Activated CD4-positive, alpha-beta T cell treated with anti-CD3 and anti-CD28 coated beads for 24 hours (primary cell): ENCODE measurements at places on chromosomes 6 and 20.

GRCh38 chr6:159639721-159640120, 53.3 kb downstream of the SOD2 start:
- no peak for DNase-seq

DNA sequence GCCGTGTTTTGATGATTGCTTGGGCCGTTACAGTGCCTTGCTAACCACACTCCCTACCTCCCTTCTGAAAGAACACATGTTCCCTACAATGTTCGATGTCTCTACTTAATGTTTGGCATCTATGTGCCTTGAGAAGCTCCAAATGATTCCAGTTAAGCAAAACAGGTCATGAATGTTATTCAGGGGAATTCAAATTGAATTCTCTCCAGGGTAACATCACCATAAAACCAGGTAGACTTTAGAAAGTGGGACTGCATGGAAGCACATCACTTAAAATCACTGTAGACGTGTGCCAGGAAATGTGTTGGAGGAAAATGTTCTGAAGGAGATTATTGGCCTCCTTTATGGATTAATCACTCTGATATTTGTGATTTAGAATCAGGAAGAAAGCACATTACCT, 128.1 kb downstream of the ADAT2 start:
- no peak for DNase-seq

- no peak for DNase-seq
Measured at GRCh38 chr20:37333848-37334318, 12.1 kb upstream of the SRC start.

DNA sequence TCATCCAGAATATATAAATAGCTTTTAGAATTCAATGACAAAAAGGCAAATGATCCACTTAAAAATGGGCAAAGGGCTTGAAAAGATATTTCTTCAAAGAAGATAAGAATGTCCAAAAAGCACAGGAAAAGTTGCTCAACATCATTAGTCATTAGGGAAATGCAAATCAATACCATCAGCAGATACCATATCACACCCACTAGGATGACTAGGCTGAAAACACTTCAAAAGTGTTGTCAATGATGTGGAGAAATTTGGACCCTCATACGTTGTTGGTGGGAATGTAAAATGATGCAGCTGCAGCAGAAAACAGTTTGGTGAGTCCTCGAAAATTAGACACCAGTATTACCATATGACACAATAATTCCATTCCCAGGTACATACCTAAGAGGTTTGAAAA, 303.6 kb upstream of the SLC35B3 start:
- DNase-seq = no peak

- DNase-seq = no peak
Measured at GRCh38 chr20:59825944-59826759, 107.3 kb downstream of the SYCP2 start.

GRCh38 chr6:169972101-169972651, 220.8 kb downstream of the ERMARD start:
- no peak for DNase-seq

- DNase-seq = no peak
Measured at GRCh38 chr6:130107710-130108109, 89.3 kb downstream of the L3MBTL3 start.

DNA sequence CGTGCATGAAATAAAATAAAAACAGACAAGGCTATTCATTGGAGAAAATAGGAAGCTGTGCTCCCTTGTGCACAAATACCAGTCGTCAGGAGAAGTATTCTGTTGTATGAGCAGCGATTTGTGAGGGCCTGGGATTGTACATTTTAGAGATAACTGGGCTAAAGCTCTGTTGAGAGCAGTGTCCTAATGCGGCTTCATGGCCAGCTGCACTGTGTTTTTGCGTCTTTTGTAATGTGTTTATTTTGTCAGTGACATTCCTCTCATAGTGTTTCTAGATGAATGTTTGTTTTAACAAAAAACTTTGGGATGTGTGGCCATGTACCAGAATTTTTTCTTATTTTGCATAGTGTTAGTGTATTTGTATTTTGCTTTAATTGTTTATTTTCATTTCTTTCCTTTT, 14.8 kb downstream of the ERMARD start:
- no peak for DNase-seq

DNA sequence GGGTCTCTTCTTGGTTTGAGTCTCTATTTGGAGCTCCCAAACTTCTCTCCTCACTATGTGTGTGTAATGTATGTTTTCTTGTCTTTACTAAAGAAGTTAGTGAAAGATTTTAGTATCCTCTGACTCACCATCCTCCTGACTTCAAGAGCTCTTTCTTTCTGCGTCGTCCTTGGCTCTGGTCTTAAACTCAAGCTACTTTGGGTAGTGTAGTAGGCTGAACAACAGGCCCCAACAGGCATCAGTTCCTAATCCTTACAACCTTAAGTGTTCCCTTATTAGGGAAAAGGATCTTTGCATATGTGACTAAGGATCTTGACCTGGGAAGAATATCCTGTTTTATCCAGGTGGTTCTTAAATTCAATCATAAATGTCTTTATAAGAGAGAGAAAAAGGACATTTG, 810.2 kb downstream of the MAFB start:
- no peak for DNase-seq

DNA sequence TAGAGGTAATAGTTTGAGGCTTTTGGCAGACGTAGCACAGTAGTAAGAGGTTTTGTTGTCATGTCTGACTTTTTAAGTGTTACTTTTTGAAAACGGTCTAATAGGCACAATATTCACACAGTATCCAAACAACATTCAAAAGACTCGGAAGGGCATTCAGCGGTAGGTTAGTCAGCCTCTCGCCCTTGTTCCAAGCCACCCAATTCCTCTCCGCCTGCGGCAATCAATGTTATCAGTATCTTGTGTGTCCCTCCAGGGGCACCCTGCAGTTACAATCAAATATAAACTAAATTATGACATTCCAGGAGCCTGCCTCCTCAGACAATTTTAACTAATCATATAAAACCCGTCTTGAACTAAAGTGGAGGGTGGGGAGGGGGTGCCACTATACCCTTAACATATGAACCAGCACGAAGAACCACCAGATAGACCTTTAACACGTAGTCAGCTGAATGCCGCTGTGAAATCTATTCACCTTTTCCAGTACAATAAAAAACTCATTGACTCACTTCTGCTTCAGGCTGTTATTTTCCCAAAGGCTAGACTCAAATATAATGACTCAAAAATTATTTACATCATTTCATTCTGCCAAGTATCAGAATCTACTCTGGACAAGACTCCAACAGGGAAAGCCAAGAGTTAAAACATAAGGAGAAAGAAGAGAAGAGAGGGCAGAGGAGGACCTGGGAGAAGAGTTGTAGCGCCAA, 1.6 kb downstream of the TENT5A start:
- DNase-seq = no peak

DNA sequence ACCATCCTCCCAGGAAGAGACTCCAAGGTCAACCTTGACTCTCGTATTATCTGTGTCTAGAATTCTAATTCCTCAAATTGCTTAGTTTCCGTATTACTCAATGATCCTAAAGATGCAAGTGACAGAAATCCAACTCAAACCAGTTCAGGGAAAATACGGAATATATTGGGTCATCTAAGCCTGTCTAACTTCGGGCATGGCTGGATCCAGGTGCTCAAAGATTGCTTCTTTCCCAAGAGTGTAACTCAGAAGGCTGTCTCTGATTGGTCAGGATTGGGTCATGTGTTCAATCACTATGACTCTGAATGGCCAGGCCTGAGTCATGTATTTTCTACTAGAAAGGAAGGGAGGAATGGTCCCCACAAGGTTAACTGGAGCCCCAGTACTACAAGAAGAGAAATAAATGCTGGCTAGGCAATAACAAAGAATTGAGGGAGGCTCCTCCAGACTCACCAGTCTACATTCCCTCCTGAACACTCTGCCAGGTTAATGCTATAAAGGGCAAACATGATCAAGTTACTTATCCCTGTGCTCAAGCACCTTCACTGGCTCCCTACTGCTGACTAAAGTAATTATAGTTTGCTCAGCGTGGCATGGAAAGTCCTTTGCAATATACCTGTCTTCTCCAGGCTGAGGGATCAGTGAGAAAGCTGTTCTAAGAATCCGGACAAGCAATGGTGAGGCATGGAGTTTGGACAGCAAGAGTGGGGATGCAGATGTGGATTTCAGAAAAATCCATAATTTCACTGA, 15.4 kb upstream of the PREX1 start:
- DNase-seq = no peak

DNA sequence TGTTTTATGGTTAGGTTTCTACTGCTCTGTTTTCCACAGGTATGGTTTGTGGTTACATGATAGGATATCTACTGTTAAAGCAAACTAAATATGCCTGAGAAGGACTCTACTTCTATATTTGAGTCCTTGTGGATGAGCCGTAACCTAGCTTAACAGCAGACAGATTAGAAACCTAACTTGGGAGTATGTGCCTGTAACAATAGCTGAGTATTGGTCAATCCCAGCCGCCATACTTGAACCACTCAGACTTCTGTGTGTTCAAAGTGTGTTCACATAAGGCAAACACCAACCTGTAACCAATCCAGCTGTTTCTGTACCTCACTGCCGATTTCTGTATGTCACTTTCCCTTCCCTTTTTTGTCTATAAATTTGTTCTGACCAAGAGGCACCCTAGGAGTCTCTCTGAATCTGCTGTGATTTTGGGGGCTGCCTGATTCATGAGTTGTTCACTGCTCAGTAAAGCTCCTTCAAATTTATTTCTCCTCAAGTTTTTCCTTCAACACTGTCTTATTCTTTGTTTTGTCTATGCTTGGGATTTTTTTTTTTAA, 37.1 kb downstream of the PHF3 start:
- no peak for DNase-seq

DNA sequence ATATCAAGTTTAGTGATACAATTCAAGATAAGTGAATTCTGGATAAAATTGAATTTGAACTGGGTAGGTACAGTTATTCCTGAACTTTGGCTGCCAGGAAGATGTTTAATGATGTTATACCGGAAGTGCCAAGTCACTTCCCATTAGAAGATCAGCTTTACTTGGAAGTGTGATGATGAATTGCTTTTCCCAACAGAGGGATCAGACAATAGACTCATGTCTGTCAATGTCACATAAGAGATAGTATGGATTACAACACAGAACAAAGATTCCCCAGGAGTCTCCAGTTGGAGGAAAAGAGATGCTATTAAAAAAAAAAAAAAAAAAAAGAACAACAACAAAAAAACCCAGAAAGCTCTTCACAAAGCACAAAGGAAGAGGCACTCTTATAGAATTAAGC, 497.9 kb upstream of the EPHA7 start:
- DNase-seq = no peak

- DNase-seq = no peak
Measured at GRCh38 chr6:40492187-40492586, 95.0 kb downstream of the LRFN2 start.

DNA sequence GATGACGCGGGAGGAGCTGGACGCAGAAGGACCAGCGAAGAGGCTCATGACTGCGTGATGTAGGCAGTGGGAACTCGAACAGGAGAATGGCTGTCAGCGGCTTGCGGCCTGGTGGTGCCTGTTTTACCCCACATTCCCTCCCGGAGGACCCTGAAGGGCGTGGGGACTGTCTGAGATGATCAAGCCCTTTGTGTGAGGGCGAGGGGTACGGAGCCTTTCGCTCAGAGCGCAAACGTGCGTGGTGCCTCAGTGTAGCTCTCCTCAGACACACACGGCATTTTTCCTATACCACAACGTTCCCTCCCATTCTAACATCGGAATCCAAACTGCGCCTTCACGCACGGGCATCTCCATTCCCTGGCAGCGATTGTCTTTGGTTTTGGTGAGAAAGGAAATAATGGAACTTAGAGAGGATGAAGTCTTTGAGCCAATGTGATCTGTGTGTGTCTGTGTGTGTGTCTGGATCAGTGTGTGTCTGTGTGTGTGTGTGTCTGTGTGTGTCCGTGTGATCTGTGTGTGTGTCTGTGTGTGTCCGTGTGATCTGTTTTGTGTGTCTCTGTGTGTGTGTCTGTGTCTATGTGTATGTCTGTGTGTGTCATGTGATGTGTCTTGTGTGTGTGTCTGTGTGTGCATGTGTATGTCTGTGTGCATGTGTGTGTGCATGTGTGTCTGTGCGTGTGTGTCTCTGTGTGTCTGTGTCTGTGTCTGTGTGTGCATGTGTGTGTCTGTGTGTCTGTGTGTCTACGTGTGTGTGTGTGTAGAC, 5.3 kb downstream of the PTK6 start:
- DNase-seq = no peak

DNA sequence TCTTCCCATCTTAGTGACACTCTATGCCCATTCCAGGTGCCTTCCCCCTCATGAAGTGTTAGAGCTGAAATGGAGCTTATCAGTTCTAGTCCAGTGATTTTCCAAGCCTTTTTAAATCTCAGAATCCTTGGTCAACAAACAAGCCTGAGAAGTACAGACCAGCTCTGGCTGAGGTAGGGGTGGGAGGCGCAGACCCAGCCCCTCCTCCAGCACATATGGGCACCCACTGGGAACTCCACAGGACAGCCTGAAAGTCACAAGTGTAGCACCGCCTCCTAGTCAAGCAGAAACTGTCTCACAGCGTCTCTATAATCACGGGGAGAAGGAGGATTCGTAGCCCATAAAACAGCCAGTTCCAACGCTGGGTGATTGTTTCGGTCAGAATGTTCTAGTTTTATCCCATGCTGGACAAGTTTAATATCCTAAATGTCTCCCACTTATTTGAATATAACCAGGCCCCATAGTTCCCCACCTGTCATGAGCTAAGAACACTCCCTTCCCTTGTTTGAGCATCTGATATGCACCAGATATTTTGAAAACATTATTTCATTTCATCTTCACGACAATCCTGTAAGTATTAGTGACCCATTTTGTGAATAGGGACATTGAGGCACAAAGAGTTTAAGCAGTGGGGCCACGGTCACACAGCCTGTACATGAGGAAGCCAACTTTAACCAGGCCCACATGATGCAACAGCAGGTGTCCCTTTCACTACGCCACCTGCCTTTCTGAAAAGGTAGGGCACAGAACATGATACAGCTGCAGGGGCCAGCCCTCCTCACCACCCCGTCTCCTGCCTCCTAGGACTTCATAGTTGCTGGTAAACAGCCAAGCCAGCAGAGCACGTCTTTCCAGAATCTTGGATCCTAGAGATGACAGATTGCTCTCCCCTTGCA, 40.1 kb downstream of the TRAF3IP2 start:
- DNase-seq = no peak

GRCh38 chr6:46130666-46131065, 877 bp downstream of the ENPP4 start:
- DNase-seq = no peak

DNA sequence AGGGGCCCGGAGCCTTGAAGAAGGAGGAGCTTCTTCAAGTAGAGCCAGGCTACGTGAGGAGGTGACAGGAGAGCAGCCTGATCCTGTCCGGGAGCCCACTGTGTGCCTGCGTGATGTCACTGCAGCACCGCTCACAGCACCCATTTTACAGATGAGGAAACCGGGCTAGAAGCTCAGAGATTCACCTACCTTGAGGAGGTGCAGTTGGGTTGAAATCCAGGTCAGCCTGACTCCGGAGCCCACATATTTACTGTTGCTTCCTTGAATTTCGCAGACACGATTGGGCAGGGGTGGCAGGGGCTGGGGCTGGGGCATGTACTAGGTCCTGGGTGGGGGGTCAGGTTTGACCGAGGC, 12.5 kb downstream of the VSTM2L start:
- no peak for DNase-seq

DNA sequence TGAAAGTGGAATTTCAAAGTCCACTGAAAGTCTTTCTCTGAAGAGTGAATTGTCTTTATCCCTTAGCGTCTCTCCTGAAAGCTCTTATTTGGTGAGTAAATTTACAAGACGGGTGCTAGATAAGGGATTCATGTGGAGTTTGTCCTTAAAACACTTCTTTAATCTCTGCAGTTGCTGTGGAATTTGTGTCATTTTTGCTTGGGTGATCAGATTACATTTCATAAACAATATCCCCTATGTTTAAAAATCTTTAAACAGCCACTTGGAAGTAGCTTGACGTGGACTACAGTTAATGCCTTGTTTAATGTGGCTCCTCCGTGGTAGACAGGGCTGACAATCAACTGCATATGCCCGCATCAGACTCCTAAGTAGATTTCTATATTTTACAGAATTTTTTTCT, 175.4 kb upstream of the ZNF217 start:
- no peak for DNase-seq
